ENCODE measurements at places on chromosomes 1 and 21. TPM values are rescaled to one million over a fixed set of nuclear protein-coding genes. Genes with fewer than 3 reads are reported as not detected.

- DNase-seq, result no peak
- H3K36me3 ChIP-seq, result no peaks in the 10 kb centered on the region
- no peak overlapping the region for H3K4me3 ChIP-seq
- H3K27me3 ChIP-seq, result no peaks in the 10 kb centered on the region
- H3K27ac ChIP-seq, result no peak overlapping the region
Observed at GRCh38 chr1:184212649-184213314, 161.3 kb downstream of the TSEN15 start.

DNA sequence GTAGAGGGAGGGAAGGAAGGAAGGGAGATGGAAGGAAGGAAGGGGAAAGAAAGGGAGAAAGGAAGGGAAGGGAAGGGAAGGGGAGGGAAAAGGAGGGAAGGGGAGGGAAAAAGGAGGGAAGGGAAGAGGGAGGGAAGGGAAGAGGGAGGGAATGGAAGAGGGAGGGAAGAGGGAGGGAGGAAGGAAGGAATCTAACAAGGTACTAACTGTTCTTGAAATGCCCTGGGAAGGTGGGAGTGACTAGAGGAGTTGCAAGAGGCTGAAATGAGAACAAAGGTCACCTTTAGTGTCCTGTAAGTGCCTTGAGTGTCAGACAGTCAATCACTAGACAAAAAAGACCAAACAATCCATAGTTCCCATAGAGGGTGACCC is 2.3 kb upstream of the ATP2B4 start:
- no peak overlapping the region for H3K27ac ChIP-seq
- H3K4me3 ChIP-seq, result no peak overlapping the region
- no peaks in the 10 kb centered on the region for H3K27me3 ChIP-seq
- no peak for DNase-seq

FABP3 gene
- 0.49 TPM for total RNA-seq

DNA sequence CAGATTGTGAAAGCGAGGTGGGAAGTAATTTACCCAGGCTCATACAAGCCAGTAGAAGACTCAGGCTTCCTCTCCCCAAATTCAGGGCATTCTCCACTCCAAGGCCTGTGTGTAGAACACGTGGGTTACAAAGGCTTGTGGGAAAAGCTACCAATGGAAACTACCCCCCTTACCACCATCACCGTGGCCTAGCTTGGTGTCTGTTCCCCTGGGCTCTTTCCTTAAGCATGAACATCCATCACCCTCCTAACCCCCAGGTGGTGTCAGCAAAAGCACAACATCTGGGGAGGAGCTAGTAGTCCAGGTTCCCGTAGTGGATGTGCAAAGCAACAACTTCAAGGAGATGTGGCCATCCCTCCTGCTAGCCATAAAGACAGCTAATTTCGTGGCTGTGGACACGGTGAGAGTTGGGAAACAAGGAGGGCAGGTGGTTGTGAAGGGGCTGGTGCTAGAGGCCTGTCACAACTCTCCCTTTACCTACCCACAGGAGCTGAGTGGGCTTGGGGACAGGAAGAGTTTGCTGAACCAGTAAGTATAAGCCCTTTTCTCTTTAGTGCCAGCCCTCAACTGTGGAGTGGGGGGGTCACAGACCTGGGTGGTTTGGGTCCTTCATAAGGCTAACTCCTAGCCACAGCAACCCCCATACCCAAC is 701 bp upstream of the MUTYH start:
- H3K27ac ChIP-seq, result peak overlapping the region; percentile 98
- no peaks in the 10 kb centered on the region for H3K27me3 ChIP-seq
- H3K4me1 ChIP-seq, result peaks cover 19% of the 10 kb centered on the region
- DNase-seq, result no peak
- H3K36me3 ChIP-seq, result peaks cover 14% of the 10 kb centered on the region

UMODL1 gene
- 0.18 TPM for total RNA-seq

DNA sequence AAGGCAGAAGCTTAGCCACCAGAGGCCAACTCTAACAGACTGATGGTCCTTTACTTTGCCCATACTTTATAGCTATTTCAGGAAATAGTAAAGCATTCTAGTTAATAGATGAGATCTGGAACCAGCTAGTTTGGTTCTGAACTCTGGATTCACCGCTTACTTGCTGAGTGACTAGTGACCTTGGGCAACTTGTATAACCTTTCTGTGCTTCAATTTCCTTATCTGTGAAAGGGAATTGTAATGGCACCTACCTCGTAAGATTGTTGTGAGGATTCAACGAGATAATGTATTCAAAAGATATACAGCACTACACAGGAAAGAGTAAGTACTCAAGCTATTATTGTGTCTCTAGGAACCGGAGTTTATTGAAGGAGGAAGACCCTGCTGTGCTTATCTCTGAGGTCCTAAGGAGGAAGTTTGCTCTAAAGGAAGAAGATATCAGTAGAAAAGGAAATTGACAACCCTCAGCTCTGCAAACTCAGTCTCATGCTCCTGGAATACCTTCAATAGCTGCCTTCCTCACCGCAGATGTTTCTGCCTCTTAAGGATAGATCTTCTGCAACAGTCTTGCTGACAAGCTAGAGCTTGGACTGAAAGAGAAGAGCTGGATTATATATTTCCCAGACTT is 11.9 kb downstream of the MTFR1L start:
- H3K4me3 ChIP-seq, result no peak overlapping the region
- peaks cover 39% of the 10 kb centered on the region for H3K36me3 ChIP-seq
- H3K4me1 ChIP-seq, result peaks cover 5% of the 10 kb centered on the region
- H3K27ac ChIP-seq, result no peak overlapping the region
- no peaks in the 10 kb centered on the region for H3K27me3 ChIP-seq

DNA sequence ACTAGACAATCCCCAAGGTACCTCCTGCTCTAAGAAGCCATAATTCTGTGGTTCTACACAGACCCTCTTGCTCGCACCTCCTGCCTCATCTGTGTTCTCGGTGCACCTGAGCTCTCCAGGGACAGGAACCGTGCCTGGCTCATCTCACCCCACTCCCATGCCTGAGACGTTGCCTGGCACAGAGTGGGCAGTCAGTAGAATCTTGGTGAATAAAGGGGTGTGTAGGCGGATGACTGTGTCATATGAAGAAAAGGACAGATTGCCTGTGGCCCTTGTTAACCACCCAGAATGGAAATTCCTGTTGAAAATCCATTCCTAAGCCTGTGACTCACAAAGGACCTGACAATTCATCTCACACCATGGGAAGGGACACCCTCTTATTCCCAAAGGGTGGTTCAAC is 92.9 kb downstream of the KCNN3 start:
- H3K36me3 ChIP-seq, result no peaks in the 10 kb centered on the region
- no peaks in the 10 kb centered on the region for H3K27me3 ChIP-seq
- no peak overlapping the region for H3K27ac ChIP-seq
- no peak for DNase-seq

GRCh38 chr1:243354511-243355153 is 98.8 kb downstream of the SDCCAG8 start:
- no peak for DNase-seq
- H3K27me3 ChIP-seq, result no peaks in the 10 kb centered on the region
- H3K4me3 ChIP-seq, result no peak overlapping the region

KRTAP13-2 gene
- total RNA-seq, result not detected

DNA sequence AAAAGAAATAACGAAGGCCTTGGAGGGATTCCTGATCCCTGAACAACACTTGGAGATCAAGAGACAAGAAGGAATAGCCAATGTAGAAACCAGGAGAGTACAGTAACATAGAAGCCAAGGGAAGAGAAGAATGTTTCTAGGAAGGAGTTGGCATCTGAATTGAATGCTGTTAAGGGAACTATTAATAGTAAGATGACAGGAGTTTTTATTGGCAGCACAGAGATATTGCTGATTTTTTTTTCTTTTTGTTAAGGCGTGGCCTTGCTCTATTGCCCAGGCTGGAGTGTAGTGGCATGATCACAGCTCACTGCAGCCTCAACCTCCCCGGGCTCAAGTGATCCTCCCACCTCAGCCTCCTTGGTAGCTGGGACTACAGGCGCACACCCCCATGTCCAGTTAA is 9.6 kb upstream of the SFT2D2 start:
- no peaks in the 10 kb centered on the region for H3K36me3 ChIP-seq
- no peak overlapping the region for H3K4me3 ChIP-seq
- no peaks in the 10 kb centered on the region for H3K4me1 ChIP-seq
- DNase-seq, result no peak
- no peaks in the 10 kb centered on the region for H3K27me3 ChIP-seq
- no peak overlapping the region for H3K27ac ChIP-seq

ODR4 gene
- 16.6 TPM for total RNA-seq

GRCh38 chr1:14339288-14339687 is 259.2 kb upstream of the KAZN start:
- H3K27me3 ChIP-seq, result no peaks in the 10 kb centered on the region
- H3K36me3 ChIP-seq, result no peaks in the 10 kb centered on the region
- no peak overlapping the region for H3K4me3 ChIP-seq
- no peaks in the 10 kb centered on the region for H3K4me1 ChIP-seq

- H3K27ac ChIP-seq, result no peak overlapping the region
- DNase-seq, result no peak
- no peaks in the 10 kb centered on the region for H3K27me3 ChIP-seq
- peaks cover 26% of the 10 kb centered on the region for H3K36me3 ChIP-seq
- no peak overlapping the region for H3K4me3 ChIP-seq
Observed at GRCh38 chr1:39282537-39283216, 78.2 kb downstream of the MACF1 start.

GRCh38 chr1:147902253-147902845 is at the start of gene GJA8:
Gene GJA8 (plus strand): TSS chr1:147902795. CDS start chr1:147907956, 5,161 bp downstream.
- no peak within 1 kb of the TSS for H3K27ac ChIP-seq
- no peaks in the 10 kb centered on the region for H3K27me3 ChIP-seq
- DNase-seq, result no peak
- no peaks in the 10 kb centered on the region for H3K36me3 ChIP-seq

DNA sequence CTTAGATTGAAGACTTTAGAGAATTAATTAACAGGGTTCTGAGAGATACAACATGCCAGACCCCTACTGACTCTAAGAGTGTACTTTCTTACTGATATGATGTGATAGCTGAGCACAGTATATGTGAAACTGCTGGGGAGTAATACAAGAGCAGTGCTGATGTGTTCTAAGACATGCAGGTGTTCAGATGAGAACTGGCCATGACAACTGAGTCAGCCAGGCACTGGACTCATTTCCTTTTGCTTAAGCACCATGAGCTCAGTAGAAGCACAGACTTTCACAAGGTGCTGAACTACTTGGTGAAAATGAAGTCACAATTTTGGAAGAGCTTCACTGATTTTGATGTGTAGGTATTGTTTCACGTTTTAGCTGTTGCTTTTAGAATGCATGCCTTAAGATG is 15.9 kb upstream of the POGZ start:
- H3K27ac ChIP-seq, result no peak overlapping the region
- DNase-seq, result no peak
- H3K4me1 ChIP-seq, result peaks cover 4% of the 10 kb centered on the region

PCP4L1 gene
- not detected for total RNA-seq

PM20D1 gene
- 0.13 TPM for total RNA-seq

- no peak for DNase-seq
- no peak overlapping the region for H3K27ac ChIP-seq
- no peaks in the 10 kb centered on the region for H3K36me3 ChIP-seq
- no peaks in the 10 kb centered on the region for H3K4me1 ChIP-seq
Observed at GRCh38 chr1:66359815-66360214, 174.1 kb upstream of the SGIP1 start.

DNA sequence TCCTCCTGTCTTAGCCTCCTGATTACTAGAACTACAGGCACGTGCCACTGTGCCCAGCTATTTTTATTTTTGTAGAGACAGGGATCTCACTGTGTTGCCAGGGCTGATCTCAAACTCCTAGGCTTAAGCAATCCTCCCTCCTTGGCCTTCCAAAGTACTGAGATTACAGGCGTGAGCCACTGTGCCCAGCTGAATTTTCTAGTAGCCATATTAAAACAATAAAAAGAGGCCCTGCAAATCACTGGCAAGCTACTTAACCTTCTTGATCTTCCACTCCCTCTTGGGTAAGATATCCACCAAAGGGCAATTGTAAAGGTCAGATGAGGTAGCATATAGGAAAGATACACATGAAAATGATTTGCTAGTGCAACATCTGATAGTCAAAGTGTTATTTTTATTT is 65.6 kb upstream of the SRSF10 start:
- H3K4me3 ChIP-seq, result no peak overlapping the region
- no peaks in the 10 kb centered on the region for H3K27me3 ChIP-seq
- no peaks in the 10 kb centered on the region for H3K36me3 ChIP-seq
- H3K4me1 ChIP-seq, result peaks cover 33% of the 10 kb centered on the region
- H3K27ac ChIP-seq, result peak overlapping the region; percentile 60

KPRP gene
- total RNA-seq, result not detected

APCS gene
- total RNA-seq, result 0.33 TPM

- no peaks in the 10 kb centered on the region for H3K36me3 ChIP-seq
- H3K27ac ChIP-seq, result no peak overlapping the region
- H3K27me3 ChIP-seq, result peaks cover 6% of the 10 kb centered on the region
- DNase-seq, result no peak
Observed at GRCh38 chr1:37108596-37109188, 74.4 kb upstream of the GRIK3 start.

CELA3A gene
- 5.9 TPM for total RNA-seq

RGS13 gene
- not detected for total RNA-seq

DNA sequence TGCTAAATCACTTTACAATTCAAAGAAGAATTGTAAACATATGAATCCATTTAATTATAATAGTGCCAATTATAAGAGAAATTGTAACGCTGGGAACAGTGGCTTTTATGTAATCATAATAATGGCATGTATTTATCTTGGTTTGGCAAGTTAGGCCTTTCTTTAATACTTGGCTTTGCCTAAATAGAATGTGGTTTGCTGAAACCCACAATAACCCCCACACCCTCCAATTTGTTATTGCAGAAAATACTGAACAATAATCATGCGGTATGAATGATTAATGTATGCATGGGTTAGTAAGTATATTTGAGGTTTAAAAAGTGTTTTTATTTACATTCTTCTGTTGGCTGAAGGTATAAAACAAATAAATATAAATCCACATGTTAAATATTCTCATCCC is 138.2 kb downstream of the NFIA start:
- no peaks in the 10 kb centered on the region for H3K27me3 ChIP-seq
- no peak overlapping the region for H3K27ac ChIP-seq
- H3K4me1 ChIP-seq, result peaks cover 3% of the 10 kb centered on the region
- no peak for DNase-seq
- no peaks in the 10 kb centered on the region for H3K36me3 ChIP-seq
- no peak overlapping the region for H3K4me3 ChIP-seq

DNA sequence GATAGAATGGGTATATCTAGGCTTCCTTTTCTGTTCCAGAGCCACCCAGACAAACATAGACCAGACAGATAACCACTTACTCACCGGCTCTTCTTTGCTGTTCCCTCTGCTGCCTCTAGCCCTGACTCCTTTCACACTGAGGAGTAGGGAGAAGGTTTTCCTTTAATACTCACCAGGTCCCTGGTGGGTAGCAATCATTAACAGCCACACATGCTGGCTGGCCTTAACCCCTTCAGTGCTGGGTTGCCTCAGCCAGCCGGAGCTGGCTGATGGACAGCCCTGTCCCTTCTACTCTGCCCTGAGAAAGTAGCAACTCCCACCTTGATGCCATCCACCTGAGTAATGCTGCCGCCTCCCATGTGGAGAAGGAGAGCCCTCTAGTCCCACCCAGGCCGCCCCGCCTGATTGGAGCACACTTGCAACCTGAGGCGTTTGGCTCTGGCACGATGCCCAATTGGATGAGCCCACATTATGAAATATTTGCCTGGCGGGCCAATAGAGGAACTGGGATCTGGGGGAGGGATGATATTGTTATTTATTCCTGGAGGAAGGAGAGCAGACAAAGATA is 71.6 kb downstream of the PLEKHA6 start:
- 0 out of 2 replicates have a peak, but pooled peaks cover 3% of the 10 kb centered on the region for H3K27me3 ChIP-seq
- no peak overlapping the region for H3K4me3 ChIP-seq
- DNase-seq, result no peak
- H3K4me1 ChIP-seq, result peaks cover 5% of the 10 kb centered on the region
- H3K27ac ChIP-seq, result no peak overlapping the region

IGSF9 gene
- total RNA-seq, result 0.51 TPM

Measured in Panc1 (cell line).